ENCODE measurements at places on chromosomes 7 and 10.

DNA sequence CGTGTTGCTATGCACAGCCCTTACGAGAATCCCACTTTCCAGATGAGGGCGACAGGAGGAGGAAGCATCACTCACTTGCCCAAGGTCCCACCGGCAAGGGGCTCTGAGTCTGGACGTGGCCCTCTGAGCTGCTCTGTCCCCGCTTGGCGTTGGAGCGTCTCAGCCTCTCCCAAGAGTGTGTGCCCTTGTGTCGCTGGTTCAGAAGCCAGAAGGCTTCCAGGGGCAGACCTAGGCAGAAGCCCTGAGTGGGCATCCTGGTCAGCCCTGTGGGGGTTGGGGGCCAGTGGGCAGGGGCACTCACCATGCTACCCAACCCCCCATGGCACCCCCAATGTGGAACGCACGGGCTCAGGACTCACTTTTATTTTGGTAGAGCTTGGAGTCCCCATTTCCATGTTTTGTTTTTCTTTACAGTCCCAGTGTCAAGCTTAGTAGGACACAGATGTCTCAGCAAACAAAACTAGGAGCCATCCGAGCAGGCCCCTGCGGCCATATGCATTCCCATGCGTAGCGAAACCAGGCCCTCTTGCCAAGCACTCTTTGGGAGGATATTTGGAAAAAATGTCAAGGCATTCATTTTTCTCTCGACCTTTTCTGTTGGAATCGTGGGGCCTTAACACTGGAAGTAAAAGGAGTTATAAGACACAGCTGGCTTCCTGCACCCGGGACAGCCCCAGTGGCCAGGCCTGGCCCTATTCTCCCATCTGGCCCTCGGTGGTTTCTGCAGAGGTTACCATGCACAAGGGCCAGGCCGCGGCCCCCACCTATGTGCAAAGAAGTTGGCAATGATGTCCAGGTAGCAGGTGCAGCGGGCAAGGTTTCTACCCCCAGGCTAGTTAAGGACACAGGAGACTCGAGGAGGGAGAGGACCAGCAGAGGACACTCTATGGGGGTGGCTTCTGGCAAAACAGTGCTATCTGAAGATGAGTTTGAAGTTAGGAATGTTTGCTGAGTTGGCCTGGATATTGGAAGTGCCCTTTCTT, 97.0 kb downstream of the LHPP start:
- peak; percentile 55 for DNase-seq

DNA sequence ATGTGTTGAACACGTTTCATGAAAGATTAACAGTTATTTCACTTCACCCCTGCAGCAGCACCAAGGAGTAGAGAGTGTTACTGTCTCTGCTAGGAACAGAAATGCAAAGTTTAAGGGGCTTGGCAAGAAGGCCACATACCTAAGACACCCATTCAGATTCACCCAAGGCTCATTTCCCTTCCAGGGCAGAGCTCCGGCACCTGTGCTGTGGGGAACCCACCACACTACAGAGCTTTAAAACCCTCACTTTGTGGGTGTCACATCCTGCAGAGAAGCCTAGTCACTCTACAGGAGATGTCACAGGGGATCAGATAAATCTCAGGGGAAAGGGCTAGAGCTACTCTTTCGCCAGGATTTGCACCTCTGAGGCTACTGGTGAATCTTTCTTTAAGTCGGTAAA, 176.1 kb upstream of the KLF6 start:
- no peak for DNase-seq

DNA sequence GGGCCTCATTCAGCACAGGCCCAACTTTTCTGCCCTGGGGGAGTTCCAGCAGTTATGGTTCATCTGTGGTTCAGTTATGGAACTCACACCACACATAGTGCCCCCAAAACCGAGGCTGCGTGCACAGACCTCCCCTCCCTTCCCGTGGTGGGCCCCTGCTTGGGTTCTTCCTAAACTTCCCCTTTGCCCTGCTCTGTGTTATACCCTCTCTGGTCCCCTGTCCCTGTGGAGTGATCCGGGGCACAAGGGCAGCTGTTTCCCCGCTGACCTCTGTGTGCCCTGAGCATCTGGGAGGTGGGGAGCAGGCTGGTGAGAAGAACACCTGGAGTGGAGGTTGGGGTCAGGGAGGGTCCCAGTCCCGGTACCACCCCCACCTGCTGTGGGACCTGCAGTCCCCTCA, 39.4 kb downstream of the HTRA1 start:
- DNase-seq: no peak

DNA sequence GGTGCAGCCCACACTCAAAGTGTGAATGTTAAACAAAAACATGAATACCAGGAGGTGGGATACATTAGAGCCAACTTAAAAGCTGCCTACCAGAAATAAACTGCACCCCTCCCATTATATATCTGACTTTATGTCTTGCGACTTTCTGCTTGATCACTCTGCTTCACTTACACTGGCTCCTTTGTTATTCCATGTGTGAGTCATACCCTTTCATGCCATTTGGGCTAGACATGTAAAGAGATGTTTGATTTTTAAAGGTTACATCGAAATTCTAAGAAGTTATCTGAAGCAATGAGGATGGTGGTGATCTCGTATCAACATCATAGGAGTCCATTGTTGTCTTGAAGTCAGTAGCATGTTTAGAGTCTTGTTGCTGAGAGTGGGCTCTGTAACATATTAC, 31.6 kb upstream of the ETV1 start:
- peak; percentile 4 for DNase-seq

GRCh38 chr7:149494738-149495368, 2.8 kb downstream of the ZNF746 start:
- no peak for DNase-seq

GRCh38 chr10:59085711-59086502, 90.5 kb upstream of the PHYHIPL start:
- no peak for DNase-seq

DNA sequence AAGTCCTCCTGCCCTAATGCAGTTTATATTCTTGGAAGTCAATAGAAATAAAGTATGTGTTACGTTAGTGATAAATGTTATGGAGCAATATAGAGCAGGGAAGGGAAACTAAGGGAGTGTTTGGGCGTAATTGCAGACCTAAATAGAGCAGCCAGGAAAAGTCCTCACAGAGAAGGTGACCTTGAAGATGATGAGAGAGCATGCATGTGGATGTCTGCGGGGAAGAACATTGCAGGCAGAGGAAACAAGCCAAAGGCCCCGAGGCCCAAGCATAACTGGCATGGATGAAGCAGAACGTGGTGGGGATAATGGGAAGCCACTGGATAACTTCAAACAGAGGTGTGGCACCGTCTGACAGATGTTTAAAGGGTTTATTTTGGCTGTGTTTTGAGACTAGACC, 12.5 kb downstream of the ADD3 start:
- no peak for DNase-seq

DNA sequence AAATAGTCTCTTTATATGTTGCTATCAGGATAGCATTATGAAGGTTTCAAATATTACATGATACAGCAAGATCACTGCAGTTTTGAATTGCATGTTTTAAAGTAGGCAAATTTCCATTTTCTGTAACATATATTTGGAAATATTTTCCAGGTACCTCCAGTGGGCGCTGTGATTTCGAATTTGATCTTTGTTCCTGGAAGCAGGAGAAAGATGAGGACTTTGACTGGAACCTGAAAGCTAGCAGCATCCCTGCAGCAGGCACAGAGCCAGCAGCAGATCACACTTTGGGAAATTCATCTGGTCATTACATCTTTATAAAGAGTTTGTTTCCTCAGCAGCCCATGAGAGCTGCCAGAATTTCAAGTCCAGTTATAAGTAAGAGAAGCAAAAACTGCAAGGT, 299.0 kb downstream of the MALRD1 start:
- DNase-seq: no peak

DNA sequence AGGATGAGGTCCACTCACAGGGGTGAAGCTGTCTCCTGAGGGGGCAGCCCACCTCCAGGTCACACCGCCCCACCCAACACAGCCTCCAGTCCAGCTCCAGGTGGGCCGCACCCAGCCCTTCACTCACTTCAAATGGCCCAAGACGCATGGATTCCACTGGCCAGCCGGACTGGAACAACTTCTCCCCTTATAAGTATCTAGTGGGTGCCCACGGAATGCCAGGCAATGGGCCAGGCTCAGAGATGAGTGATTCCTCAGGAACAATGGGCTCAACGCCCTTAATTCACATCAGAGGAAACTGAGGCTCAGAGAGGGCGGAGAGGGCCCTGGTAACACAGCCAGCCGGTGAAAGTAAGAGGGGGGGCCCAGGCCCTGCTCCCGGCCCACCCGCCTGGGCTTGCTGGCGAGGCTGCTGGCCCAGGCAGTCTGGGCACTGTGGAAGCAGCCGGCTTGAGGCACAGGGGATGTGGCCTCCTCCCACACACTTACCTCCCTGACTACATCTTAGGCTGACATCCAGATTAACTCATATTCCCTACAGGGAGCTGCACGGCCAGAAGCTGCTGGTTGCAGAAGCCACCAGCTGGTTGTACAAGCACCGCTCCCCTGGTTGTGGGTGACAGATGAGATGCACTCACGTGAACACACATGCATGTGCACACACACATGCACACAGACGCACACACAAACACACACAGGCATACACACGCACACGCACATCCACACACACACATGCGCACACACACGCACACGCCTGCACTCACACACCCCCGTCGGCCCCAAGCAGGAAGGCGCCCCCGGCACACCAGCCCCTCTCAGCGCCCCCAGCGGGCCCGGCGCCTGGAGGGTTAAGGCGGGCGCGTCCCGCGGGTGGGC, 1.0 kb upstream of the FAM20C start:
- peak; percentile 93 for DNase-seq

- no peak for DNase-seq
Observed at GRCh38 chr7:24880886-24881285, 99.1 kb downstream of the OSBPL3 start.

Data from GM03348 (cell line).